HFFc6 (cell line): ENCODE measurements at places on chromosomes 3 and 15.
A peak's percentile ranks its signal among the peaks of the same experiment; 100 is the strongest.

- DNase-seq, result peak; percentile 57
Observed at GRCh38 chr15:38254051-38254883, 1.6 kb downstream of the SPRED1 start.

DNA sequence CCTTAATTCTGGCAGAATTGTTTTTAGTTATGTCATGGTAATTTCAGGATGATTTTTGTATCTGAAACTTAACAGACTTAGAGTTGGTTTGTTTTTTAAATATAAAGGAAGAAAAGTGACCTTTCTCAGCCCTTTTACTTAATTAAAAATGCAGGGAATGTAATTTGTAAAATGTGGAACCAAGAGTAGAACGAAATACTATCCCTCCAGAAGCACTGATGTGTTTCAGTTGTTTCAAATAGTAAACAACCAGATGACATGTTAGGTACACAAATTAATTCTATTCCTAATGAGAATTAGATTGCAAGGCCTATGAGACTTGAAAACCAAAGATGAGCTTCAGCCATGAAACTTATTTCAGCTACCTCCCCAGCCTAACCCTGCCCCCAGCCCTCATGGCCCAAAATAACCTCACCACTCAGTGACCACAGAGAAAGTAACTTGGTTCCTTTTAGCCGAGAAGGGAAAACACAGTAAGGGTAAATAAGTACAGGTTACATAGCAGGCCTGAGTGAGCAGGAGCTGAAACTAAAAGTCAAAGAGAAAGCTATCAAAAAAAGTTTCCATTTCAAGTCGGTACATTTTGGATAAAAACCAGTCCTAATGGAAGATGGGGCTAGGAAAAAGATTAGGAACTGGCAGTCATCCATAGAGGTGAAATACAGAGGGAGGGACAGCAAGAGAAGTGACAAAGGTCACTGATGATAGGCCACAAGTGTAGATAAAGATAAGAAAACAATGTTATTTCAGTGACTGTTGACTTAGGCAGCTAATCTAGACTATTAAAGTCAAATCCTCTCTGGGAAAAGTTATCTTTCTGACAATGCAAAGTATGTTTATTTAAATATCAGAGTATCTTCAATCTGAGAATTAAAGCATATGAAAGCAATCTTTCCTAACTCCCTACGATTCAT, 23.2 kb downstream of the SENP8 start:
- no peak for DNase-seq

- DNase-seq, result no peak
Observed at GRCh38 chr3:59517388-59517787, 467.6 kb upstream of the CFAP20DC start.

- no peak for DNase-seq
Observed at GRCh38 chr15:55914446-55914845, 79.0 kb downstream of the NEDD4 start.

- DNase-seq, result no peak
Observed at GRCh38 chr15:67801142-67801541, 24.2 kb upstream of the SKOR1 start.

GRCh38 chr3:112007633-112008032, 8.9 kb downstream of the TAGLN3 start:
- DNase-seq, result peak; percentile 61

DNA sequence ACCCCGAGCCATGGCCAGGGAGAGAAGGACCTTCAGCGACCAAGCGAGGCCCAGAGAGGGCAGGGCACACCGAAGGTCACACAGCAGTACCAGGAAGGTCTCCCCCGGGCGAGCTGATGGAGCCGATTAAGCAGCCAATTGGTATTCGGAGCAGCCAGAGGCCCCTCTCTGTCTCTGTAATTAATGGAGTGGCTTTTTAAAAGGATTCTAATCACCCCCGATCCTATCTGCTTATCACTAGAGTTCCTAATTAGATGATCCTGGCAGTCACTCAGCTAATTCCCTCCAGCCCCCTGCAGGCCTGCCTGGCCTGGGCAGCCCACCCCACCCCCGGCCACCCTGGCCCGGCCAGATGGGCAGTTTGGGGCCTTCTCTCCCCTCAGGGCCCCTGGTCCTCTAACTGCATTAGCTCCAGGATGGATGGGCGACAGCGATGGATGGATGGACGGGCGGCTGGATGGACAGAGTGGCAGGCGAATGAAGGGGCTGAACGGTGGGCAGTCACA, 1.6 kb upstream of the DNAJB8 start:
- DNase-seq, result no peak
